ENCODE measurements at places on chromosomes 3 and 15.

DNA sequence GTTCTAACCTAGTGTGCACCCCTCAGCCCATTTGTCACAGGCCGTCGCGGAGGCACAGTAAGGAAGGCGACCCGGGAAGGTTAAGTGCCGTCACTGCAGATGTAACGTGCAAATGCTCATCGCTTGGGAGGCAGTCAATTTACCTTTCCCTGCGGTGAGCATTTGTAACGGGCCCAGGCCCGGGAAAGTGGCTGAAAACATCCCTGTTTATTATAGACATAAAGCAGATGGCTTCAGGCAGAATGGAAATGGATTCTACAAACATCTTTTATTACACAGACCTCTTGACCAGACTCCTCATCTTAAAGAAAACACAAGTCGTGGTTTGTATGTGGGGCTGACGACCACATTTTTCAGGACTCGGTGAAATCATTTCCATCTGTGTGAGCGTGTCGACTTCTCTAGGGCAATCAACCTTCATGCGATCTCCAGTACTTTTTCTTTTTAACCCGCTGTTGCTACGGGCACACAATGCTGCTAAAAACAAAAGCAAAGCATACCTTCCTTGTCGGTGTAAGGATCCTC lies 43.6 kb downstream of the NMNAT3 start:
- no peak for DNase-seq

GRCh38 chr3:64143409-64144130 lies 81.7 kb downstream of the PRICKLE2 start:
- peak; percentile 74 for DNase-seq

DNA sequence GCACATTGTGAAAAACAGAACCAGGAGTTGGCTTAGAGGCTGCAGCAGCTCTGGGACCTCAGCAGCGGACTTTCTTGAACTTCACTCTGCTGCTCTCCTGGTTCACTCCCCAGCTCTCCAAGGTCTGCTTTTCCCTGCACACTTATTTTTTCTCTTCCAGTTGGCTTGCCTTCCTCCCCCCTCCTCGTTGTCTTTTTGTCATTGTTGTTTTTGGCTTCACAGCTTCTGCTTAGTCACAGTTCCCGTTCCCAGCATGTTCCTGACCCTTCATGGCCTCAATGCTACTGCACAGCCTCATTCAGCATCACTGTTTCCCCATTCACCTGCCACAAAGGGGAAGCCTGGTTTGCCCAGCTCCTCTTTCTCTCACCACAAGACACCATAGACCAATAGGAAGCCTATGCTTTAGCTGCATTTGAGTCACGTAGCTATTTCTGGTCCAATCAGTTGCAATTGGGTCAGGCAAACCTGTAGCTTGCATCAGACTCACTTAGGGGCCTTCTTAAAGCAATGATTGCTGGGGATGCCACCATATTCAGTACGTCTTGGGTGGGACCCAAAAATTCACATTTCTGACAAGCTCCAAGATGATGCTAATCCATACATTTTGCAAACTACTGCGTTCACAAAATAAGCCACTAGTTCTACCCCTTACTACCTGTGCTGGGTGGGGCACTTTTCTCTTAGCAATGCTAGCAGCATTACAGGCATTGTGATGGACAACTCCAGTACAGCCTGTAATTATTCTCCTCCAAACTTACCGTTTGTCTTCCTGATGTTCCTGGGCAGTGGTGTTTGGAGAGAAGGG lies 7.8 kb upstream of the SUMF1 start:
- DNase-seq, result peak; percentile 9

DNA sequence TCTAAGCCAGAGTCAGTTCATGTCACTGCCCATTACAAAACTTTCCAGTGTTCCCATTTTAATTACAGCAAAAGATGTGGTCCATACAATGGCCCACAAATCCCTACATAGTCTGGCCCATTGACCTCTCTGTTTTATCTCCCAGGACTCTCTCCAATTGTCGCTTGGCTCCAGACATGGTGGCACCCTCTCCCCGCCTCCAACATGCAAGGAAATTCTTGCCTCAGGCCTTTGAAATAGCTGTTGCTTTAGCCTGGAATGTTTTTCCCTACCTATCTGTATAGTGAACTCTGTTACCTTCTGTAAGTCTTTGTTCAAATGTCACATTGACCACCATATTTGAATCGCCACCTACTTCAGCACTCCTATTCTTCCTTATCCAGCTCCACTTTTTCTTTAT lies 377.3 kb upstream of the MCTP2 start:
- no peak for DNase-seq

DNA sequence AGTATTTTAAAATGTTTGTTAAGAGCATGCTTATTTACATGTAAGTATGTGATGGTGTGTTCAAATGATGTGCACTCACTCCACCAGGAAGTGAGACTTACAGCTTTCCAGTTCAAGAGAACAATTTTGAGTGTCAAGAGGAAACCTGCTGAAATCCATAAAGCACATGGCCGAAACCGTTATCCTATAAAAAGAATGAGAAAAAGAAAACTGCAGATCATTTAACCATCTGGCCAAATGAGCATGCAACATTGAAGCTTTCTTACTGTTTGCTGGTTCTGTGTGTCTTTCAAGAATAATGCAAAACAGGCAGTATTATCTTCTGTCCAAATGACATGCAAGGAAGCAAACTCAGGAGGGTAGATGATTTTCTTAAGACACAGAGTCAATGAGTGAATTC lies 26.3 kb downstream of the GABRR3 start:
- no peak for DNase-seq

DNA sequence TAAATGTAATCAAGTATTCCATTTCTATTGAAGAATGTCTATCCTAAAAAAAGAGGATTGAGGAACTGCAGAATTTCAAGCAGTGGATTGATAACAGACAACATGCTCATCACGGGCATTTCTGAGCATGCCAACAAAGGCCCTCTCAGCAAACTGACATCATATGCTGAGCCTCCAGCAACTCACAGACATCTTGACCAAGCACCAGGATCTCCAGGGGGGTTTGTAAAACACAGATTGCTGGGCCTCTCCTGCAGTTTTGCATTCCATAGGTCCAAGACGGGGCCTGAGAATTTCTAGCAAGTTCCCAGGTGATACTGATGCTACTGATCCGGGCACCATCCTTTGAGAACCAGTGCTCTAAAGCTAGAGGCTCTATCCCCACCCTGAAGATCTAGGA lies 85.0 kb downstream of the FOXP1 start:
- no peak for DNase-seq

DNA sequence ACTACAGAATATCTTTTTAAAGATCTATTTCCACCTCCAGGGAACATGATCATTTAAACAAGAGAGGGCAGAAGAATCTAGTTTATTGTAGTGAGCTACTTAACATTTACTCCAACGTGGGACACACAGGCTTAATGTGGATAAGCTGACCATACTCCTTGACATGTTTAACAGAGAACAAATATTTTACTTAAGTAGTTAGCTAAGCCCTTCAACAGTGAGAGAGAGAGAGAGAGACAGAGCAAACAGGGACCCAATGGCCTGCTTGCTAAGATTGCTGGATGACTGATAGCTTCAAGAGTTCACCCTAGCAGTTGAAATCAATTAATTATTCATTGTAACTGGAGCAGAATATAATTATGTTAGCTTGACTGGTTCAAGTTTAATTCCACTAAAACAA lies 158.6 kb downstream of the ADAM10 start:
- DNase-seq, result no peak

GRCh38 chr3:48881652-48882114 lies 17.0 kb downstream of the SLC25A20 start:
- no peak for DNase-seq

DNA sequence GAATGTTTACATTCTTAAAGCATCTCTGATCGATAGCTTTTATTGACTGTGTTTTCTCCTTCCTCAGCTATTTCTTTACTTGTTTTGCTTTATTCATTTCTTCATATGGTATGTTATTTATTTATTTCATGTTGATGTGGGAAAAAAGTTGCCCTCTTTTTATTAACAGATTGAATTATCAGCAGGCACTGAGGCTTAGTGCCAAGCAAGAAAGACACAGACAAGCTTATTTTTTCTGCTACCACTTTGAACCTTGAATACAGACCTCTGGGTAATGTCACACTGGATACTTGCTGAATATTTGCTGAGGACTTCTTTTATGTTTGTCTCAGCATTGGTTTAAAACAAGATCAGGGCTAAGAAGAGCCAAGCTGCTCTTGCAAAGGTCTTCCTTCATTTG lies 162.0 kb upstream of the CNTN6 start:
- DNase-seq, result no peak

DNA sequence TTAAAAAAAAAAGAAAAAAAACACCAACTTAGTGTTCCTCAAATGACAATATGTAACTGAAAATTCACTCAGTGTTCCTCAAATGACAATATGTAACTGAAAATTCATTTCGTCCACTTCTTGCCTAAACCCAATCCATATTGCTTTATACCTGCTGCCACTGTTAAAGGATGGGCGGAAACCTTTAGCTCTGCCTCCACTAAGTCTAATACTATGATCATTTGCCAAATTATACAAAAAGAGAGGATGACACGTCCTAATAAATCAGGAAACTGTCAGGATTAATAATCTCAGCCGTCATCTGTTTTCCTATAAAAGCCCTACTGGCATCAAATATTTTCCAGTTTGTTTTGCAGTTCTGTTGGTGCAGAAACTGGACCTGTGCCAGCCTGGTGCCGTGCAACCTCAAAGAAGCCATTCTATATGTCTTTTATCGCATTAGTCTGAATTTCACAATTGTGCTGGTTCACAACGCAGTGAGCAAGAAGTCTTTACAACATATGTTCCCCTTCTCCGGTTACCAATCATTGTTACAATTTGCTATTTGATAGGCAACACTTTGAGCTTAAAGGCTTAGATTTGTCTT lies 160.4 kb upstream of the KCNH8 start:
- DNase-seq, result no peak

GRCh38 chr3:29605845-29606244 lies 325.0 kb downstream of the RBMS3 start:
- peak; percentile 63 for DNase-seq

DNA sequence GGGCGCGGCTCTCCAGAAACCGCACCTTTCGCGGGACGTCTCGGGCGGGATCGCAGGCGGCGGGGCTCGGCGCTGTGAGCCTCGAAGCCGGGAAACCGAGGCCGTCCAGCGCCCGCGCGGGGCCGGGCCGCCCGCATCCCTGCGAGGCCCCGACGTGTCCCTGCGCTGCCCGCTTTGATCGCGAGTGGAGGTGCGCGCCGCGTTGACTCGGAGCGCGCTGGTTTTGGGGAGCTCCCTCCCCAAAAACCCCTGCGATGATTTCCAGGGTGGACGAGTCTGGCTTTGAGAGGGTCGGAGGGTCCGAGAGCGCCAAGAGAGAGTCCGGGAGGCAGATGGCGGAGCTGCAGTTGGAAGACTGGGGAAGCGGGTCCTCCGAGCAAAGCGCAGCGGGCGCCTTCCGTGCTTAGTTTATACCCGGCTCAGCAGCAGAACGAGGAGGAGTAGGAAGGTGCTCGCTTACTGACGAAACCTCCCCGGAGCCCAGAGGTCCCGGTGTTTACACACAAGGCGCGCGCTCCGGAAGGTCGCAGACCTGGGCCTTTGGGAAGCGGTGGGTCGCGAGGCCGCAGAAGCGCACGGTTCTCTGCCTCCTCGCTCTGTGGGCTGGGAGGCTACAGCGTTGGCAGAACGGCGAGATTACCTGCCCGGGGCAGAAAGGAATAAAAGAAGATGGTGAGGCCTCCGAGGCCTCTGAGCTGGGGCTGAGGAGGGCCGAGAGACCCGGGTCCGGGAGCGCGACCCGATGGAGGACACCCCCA lies 687 bp downstream of the ALDH1A3 start:
- DNase-seq, result peak; percentile 15

DNA sequence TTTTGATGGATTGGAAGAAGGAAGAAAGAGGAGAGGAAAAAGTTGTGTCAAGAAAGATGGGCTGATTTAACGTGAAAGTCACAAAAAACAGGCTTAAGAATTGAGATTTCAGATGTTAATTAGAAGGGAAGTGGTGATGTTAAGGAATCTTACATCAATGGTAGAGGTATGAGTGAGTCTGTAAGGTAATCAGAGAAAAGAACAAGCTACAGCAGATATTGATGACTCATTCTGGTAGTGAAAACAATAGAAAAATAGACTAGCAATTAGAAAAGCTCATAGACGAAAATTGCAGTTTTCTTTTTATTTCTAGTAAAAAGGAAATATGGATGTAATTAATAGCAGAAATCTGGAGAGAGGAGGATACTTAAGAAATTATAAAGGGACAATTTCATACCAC lies 559.6 kb downstream of the MCTP2 start:
- no peak for DNase-seq

DNA sequence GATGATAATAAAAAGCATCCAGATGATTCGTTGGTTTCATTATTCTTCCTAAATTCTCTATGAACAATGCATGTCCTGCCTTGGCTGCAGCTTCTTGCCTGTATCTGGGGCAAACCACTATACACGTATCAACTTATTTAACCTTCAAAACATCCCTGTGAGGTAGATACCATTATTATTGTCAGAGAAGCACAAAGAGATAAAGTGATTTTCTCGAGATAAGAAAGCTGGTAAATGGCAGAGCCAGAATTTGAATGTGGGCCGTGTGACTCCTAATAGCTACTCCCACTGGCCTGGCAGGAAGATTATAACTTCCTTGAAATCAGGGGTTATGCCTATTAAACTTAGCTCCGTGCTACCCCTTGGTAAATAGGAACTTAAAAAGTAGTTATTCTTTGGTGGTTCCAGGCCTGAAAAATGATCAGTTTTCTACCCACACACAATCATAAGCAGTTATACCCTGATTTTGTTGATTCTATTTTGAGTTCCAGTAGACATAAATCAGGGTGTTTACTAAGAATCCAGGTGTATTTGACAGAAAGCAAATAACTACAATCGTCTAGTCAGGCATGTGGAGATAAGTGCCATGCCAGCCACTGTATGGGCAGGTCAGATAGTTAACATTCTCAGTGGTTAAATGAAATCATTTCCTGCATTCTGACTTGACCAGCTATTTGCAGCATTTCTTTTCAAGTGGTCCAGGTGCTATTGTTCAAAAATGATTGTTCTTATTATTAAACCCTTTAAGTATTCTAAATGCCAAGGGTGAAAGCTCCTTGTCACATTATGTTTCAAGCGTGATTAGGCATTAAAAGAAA lies 99.2 kb upstream of the LRRN1 start:
- DNase-seq, result no peak

GRCh38 chr15:85306946-85307686 lies 73.3 kb upstream of the AKAP13 start:
- DNase-seq, result no peak

DNA sequence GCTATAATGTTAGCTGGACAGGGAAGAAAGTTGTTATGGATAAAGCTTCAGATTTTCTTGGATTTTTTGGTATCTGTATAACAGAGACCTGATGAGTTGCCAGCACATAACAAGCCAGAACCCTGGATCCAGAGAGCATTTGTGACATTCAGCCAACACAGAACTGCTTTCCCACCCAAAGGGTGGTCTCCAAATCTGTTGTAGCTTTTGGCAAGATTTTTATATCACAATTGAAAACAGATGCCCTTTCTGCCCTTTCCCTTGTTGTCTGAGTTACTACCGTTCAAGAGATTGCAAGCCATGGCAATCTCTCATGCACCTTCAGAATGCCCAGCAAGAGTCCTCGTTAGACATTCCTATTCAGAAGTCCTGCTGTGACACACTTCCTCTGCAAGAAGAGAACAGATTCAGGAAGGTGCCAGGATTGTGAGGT lies 107.6 kb upstream of the FGF7 start:
- peak; percentile 20 for DNase-seq

GRCh38 chr3:33060609-33061337 lies 36.2 kb downstream of the GLB1 start:
- no peak for DNase-seq

- DNase-seq, result no peak
Observed at GRCh38 chr3:84265768-84266167, 693.0 kb upstream of the CADM2 start.
